ENCODE measurements at places on chromosomes 16 and 17. TPM values are rescaled to one million over a fixed set of nuclear protein-coding genes. Genes with fewer than 3 reads are reported as not detected.

The TSPOAP1 gene
- polyA plus RNA-seq, result 6.9 TPM

The RSKR gene
- polyA plus RNA-seq, result 9.8 TPM

The SBK1 gene
- 6.9 TPM for polyA plus RNA-seq

The HSD17B2 gene
- not detected for polyA plus RNA-seq

The LHX1 gene
- 88.3 TPM for polyA plus RNA-seq

The SLC47A1 gene
- 10.7 TPM for polyA plus RNA-seq

The C16orf96 gene
- polyA plus RNA-seq, result not detected

The SCN4A gene
- polyA plus RNA-seq, result 0.10 TPM

The ZG16 gene
- not detected for polyA plus RNA-seq

The SEPHS2 gene
- polyA plus RNA-seq, result 24.3 TPM

The TOP2A gene
- polyA plus RNA-seq, result not detected

The DPEP3 gene
- not detected for polyA plus RNA-seq

The HEATR9 gene
- polyA plus RNA-seq, result not detected

The LGALS9B gene
- not detected for polyA plus RNA-seq

The TMEM204 gene
- not detected for polyA plus RNA-seq

The EPX gene
- not detected for polyA plus RNA-seq

The HSD17B1 gene
- polyA plus RNA-seq, result 0.32 TPM

The GUCY2D gene
- polyA plus RNA-seq, result not detected

The ATF7IP2 gene
- polyA plus RNA-seq, result 74.3 TPM

The CORO7 gene
- polyA plus RNA-seq, result 0.38 TPM

The SCGB1C2 gene
- polyA plus RNA-seq, result not detected

The CCL3 gene
- not detected for polyA plus RNA-seq

The CCL14 gene
- not detected for polyA plus RNA-seq

The CASKIN2 gene
- polyA plus RNA-seq, result 0.17 TPM

The TBX21 gene
- not detected for polyA plus RNA-seq

The THAP11 gene
- 5.9 TPM for polyA plus RNA-seq

The CCDC200 gene
- not detected for polyA plus RNA-seq

The SLC6A4 gene
- not detected for polyA plus RNA-seq

The C16orf46 gene
- polyA plus RNA-seq, result 3.2 TPM

The TMEM235 gene
- not detected for polyA plus RNA-seq

The GPR139 gene
- polyA plus RNA-seq, result not detected
